ENCODE measurements at places on chromosomes 13 and 19.
A peak's percentile ranks its signal among the peaks of the same experiment; 100 is the strongest.

GRCh38 chr19:47704024-47704423 lies 9.2 kb upstream of the EHD2 start:
- DNase-seq = no peak

GRCh38 chr19:41734156-41734555 lies 21.2 kb upstream of the CEACAM6 start:
- no peak for DNase-seq

DNA sequence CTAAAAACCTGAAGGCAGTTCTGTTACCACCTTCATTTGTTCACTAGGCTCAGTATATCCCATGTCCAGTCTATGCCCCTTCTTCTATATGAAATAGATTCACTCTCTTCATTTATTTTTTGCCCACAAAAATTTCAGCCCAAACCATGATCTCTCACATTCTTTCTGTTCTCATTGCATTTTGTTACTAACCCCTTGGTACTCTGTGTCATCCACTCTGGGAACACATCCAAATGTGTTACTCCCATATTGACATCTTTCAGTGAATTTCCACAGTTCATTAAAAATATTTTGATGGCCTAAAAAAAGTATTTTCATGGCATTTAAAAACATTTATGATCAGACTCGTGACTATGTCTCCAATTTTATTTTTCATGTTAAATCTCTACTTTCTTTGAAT lies 378.9 kb downstream of the SLITRK1 start:
- no peak for DNase-seq

DNA sequence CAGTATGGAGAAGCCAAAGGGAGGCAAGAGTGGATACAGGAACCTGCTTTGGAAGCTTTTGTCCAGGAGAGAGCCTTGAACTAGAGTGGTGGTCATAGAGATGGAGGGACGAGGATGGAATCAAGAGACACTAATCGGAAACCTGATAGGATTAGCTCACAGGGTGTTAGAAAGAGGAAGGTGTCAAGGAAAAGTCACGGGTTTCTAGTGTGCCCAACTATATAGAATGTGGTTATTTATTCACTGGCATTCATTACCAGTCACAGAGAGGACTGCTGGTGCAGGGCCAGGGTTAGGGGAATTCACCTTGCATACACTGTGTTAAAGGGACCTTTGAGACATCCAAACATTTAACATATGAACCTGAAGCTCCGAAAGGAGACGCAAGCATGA lies 43.4 kb upstream of the URAD start:
- DNase-seq = no peak

- peak; percentile 98 for DNase-seq
Observed at GRCh38 chr19:10960314-10961072, at the start of gene SMARCA4. Gene SMARCA4, plus strand, starts transcription at chr19:10961030. Its CDS starts 23,122 bp downstream, at chr19:10984152.

DNA sequence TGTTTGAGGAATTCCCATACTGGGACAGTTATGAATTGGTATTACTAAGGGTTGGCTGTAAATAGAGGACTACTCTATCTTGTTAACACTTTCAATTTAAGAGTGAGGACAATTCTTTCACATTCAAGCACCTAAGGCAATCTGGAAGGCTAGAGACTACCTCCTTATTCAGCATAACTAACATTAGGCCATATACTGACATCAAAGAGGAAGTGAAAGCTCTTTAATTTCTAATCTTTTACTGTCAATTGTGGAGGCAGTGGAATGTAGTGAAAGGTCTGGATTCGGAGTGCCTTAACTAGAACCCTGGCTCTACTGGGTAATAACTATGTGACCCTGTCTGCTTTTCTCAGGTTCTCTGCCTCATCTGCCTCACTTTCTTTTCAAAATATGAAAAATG lies 134.0 kb downstream of the UFM1 start:
- no peak for DNase-seq

GRCh38 chr13:76213423-76213904 lies 577.3 kb downstream of the LMO7 start:
- no peak for DNase-seq

- DNase-seq = no peak
Observed at GRCh38 chr19:3538258-3538929, 580 bp upstream of the TEKTIP1 start.

DNA sequence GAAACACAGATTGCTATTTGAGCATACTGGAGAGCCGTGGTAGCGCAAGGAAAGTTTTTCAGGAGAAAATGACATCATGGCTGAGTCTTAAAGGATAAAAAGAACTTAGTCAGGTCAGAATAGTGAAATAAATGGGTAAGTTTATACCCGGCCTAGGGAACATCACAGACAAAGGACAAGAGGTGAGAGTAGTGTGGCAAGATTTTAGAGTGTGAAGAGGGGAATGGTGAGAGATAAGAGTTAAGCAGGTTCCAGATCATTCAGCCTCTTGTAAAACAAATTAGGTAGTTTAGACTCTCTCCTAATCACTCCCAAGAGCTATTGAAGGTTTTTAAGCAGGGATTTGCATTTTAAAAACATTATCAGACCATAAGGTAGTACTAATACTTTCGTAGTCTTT lies 116.0 kb upstream of the MAB21L1 start:
- DNase-seq = no peak

GRCh38 chr13:50713523-50714248 lies 129.8 kb downstream of the DLEU7 start:
- no peak for DNase-seq

GRCh38 chr13:38514575-38514974 lies 164.9 kb downstream of the UFM1 start:
- DNase-seq = no peak

- no peak for DNase-seq
Observed at GRCh38 chr13:92825938-92826596, 400.5 kb upstream of the GPC6 start.

DNA sequence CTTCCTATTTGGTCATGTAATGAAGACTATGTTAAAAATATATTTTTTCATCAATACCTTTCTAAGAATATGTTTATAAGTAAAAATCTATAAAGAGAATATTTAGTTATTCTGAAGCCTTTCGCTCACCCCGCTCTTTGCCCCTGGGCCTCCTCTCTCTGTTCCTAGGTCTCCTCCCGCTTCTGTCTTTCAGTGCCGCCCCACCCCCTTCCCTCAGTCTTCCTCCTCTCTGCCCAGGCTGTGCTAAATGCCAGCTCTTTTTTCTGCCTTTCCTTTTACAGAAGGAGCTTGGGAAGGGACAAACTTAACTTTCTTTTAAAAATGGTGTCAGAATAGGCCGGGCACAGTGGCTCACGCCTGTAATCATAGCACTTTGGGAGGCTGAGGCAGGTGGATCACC lies 22.8 kb downstream of the HIF3A start:
- DNase-seq = no peak

- no peak for DNase-seq
Observed at GRCh38 chr13:114102131-114102520, 30.3 kb downstream of the RASA3 start.

DNA sequence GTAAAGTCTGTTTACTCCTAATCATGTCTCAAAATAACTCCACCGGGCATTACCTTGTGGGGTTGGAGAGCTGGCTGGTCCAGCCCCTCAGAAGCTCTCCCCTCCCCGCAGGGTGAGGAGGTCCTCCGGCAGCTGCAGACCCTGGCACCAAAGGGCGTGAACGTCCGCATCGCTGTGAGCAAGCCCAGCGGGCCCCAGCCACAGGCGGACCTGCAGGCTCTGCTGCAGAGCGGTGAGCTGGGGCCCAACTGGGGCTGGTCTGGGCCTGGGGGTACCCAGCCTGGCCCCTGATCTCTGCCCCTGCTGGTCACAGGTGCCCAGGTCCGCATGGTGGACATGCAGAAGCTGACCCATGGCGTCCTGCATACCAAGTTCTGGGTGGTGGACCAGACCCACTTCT lies 20.2 kb downstream of the HIPK4 start:
- DNase-seq = no peak

- DNase-seq = no peak
Observed at GRCh38 chr13:106155411-106155810, 380.1 kb downstream of the EFNB2 start.

DNA sequence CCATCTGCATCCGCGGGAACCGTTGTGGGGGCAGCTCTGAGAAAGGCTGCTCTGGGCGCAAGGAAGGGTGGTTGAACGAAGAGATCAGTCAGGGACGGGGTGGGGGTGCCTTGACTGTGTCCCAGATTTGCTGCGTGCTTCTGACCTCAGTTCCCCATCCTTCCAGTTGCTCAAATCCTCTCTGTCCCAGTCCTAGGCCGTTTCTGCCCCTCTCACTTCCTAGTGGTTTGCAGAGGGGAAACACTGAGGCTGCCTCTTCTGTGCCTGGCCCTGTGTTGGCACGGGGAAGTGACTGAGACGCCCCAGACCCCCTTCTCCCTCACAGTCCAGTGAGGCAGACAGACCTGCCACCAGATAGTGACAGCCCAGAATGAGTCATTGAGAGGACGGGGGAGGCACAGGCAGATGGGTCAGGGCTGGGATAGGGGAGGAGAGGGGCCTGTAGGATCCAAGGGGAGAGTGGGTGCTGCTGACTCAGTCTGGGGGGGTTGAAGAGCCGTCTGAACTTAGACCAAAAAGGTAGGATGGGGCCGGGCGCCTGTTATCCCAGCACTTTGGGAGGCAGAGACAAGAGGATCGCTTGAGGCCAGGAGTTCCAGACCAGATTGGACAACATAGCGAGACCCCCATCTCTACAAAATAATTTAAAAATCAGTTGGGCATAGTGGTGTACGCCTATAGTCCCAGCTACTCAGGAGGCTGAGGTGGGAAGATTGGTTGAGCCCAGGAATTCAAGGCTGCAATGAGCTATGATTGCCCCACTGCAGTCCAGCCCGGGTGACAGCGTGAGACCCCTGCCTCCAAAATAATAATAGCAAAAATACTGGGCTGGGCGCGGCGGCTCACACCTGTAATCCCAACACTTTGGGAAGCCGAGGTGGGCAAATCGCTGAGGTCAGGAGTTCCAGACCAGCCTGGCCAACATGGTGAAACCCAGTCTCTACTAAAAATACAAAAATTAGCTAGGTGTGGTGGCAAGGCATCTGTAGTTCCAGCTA lies 26.5 kb downstream of the NUMBL start:
- no peak for DNase-seq

DNA sequence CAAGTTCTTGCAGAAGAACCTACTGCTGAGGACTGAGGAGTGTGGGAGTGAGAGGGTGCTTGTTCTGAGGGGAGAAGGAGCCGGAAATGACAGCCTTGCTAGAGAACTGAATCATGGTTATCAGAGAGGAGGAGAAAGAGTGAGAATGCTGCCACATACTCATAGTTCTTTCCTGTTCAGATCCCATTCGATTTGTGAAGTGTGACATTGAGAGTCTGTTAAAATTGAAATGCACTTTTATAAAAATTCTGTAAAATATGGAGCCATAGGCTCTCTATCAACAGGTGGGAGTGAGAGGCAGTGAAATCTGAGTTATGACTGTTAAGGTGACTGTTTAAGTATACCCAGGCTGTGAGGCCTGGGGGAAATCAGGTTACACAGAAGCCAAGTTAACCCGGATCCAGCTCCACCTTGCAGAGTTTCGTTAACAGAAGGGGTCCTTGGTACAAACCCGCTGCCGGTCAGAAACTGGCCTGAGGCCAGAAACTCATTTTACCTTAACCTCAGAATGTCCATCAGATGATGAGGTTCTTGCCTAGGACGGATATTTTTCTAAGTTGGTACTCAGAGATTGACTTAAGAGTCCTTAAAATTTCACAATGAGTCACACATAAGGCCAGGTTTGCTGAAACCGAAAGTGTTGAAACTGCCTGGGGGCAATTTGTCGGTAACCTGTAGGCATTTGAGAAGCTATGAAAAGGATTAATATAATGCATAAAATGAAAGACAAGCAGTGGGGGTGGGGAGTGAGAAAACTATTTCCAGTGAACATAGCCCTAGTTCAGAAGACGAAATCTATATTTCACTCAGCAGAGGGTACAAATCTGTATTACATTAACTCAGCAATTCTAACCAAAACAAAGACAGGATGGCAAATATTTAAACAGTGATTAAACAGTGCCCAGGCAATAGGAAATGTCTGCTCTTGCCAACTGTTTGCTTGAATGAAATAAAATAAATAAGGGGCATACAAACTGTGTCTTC lies 350.5 kb downstream of the KCNRG start:
- DNase-seq = peak; percentile 14

DNA sequence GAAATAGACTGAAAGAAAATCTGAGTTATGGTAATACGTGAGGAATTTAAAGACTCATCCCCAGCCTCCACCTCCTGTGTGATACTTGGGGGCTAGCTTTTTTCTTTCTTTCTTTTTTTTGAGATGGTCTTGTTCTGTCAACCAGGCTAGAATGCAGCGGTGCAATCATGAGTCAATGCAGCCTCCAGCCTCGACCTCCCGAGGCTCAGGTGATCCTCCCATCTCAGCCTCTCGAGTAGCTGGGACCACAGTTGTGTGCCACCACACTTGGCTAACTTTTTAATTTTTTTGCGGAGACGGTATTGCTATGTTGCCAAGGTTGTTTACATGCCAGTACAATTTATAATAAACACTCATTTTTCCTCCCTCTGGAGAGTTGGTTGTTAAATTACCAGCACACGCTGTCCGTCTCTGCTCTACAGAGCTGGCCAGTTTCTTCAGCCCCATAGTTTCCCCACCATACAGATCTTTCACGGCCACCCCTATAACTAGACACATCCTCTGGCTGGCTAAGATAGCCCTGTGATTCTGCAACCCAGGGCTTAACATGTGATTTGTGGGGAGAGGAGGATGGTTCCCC lies 4.8 kb downstream of the TNFSF9 start:
- no peak for DNase-seq

- DNase-seq = no peak
Observed at GRCh38 chr13:27493981-27494380, 43.6 kb upstream of the MTIF3 start.

- peak; percentile 25 for DNase-seq
Observed at GRCh38 chr13:74062933-74063332, 71.3 kb downstream of the KLF12 start.

GRCh38 chr13:77028202-77028601 lies 1.2 kb upstream of the FBXL3 start:
- DNase-seq = no peak

DNA sequence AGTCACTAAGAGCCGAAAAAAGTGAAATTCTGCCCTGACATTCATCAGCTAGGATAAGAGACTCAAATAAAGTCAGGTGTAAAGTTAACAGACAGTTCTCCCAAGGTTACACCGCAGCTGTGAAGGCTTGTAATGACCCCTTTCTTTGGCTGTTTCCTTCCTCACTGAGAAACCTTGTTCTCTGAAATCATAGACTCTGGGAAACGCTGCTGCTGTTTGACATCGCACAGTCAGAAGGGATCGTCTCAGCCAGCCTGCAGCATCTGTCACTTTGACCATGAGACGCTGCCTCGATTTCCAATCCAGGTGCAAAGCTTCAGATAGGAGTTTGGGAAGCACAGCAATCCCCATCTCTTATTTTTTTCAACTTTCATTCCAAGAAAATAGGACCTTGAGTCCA lies 678 bp downstream of the BCAT2 start:
- no peak for DNase-seq
